Ureter (tissue), 1 donor: ENCODE measurements at places on chromosomes 3 and 15. TPM values are rescaled to one million over a fixed set of nuclear protein-coding genes. Genes with fewer than 3 reads are reported as not detected.
A peak's percentile ranks its signal among the peaks of the same experiment; 100 is the strongest.

GRCh38 chr3:89145995-89146394 lies 38.6 kb downstream of the EPHA3 start:
- no peak for DNase-seq

Gene MGLL
- 75.1 TPM for total RNA-seq

GRCh38 chr3:126616931-126617330 lies 38.0 kb downstream of the TXNRD3 start:
- DNase-seq = no peak

- DNase-seq = no peak
Observed at GRCh38 chr3:37859908-37860199, 1.8 kb upstream of the CTDSPL start.

DNA sequence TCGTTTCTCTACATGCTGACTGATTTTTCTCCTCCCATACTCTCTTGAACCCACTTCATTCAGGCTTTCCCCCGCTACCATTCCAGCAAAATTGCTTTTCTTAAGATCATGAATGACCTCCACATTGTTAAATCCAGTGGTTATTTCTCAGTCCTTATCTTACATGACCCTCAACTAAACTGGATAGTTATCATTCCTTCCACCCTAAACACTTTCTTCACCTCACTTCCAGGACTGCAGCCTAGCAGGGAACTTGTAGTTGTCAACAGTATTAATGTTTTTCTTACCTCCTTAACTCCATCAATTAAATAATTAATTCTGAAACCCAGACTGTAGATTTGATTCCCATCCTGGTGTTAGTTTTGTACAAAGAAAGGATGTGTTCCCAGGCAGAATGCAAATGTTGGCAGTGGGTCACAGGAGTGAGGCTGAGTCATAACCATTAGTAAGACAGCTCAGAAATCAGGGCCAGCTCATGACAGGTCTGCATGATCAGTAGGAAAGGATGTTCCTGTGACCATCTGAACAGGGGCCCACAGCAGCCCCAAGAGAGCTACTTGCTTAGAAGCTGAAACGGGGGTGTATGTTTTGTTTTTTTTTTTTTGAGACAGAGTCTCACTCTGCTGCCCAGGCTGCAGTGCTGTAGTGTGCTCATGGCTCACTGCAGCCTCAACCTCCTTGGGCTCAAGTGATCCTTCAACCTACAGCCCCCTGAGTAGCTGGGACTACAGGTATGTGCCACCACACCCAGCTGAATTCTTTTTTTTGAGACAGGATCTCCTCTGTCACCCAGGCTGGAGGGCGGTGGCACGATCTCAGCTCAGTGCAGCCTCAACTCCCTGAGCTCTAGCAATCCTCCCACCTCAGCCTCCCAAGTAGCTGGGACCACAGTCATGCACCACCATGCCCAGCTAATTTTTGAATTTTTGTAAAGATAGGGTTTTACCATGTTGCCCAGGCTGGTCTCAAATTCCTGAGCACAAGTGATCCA lies 9.1 kb downstream of the BCL2L10 start:
- DNase-seq = no peak

- DNase-seq = no peak
Observed at GRCh38 chr15:98147415-98147814, 186.9 kb downstream of the ARRDC4 start.

- no peak for DNase-seq
Observed at GRCh38 chr3:60542995-60543394, 708.3 kb downstream of the FHIT start.

GRCh38 chr15:42890161-42890913 lies 30.2 kb downstream of the TTBK2 start:
- no peak for DNase-seq

Gene SI
- not detected for total RNA-seq

GRCh38 chr3:2354702-2355101 lies 256.0 kb downstream of the CNTN4 start:
- no peak for DNase-seq

Gene SH2D7
- total RNA-seq = not detected

DNA sequence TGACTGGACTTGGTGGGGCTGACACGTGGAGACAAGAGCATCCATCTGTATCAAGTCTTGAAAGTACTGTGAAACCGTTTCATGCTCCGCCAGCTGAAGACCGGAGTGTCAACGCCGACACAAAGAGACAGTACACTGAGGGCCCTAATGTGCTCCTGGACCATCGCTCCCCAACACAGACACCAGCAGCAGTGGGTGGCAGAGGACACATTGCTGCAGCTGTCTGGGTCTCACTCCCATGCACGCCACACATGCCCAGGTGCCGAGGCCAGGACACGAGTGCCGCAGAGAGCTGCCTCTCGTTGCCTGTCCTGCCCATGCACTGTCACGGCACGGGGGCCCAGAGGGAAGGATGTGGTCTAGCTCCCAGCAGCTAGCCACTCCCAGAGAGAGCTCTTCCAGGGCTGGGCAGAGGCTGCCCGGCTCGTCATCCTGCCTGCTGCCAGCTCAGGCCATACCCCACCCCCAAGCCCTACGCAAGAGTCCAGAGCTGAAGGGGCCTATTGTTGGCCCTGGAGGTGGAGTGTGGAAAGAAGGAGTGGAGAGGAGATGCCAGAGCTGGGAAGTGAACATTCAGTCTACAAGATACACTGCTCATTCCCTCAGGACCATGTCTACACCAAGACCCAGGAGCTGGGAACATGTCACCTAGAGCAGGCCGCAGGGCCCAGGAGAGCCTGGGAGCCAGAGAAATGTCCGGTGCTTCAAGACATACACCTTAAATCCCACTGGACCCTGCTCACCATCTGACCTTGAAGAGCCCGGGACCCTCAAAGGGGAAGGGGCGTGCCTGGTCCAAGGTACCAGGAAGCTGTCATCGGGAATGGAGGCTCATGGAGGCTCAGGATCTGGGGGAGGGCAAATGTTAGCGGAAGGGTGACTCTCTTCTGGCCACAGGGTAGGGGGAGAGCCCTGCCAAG lies 7.7 kb downstream of the TNK2 start:
- no peak for DNase-seq

- no peak for DNase-seq
Observed at GRCh38 chr3:45127130-45127822, 18.9 kb downstream of the CDCP1 start.

GRCh38 chr3:108130236-108130635 lies 39.4 kb upstream of the CD47 start:
- no peak for DNase-seq

Gene HTR3E
- total RNA-seq = not detected

GRCh38 chr3:14243782-14244181 lies 65.2 kb downstream of the LSM3 start:
- peak; percentile 68 for DNase-seq

- DNase-seq = no peak
Observed at GRCh38 chr15:70580958-70581357, 182.4 kb downstream of the UACA start.

- peak; percentile 67 for DNase-seq
Observed at GRCh38 chr3:96813820-96814650, at the start of gene EPHA6. TSS of gene EPHA6 (plus strand) at chr3:96814594.

DNA sequence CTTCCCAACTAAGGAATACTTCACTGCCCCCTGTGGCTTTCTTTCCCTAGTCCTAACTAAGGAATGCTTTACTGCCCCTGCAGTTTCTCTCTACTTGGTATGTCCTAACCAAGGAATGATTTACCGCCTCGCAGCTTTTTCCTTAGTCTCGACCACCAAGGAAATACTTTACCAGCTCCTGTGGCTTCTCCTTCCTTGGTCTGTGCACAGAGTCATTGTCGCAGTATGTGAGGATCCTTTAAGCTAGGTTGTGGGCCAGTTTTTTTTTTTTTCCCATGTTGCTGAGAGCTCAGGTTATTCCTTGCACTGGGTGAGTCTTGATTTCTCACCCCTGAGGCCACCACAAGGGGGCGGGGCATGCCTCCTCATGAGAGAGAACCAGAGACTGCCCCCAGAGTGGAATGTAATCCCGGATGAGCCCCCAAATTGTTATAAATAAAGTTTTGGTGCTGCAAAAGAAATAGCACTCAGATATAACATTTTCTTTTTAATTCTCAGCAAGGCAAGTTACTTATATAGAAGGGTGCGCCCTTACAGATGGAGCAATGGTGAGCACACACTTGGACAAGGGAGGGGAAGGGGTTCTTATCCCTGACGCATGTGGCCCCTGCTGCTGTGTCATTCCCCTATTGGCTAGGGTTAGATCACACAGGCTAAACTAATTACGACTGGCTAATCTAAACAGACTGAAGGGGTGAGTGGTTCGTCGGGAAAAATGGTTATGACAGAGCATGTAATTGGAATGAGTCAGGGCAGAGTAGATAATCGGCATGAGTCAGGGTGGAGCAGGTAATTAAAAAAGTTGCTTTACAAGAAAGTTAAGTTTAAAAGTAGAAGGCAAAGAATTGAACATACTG lies 27.0 kb downstream of the NDUFB4 start:
- no peak for DNase-seq

Gene LSMEM2
- not detected for total RNA-seq

Gene VEPH1
- 10.8 TPM for total RNA-seq

Gene CPN2
- not detected for total RNA-seq

GRCh38 chr3:71784201-71784913 lies 591 bp downstream of the PROK2 start:
- no peak for DNase-seq
